Osteoblast (primary cell): ENCODE measurements at places on chromosomes 3 and 15. TPM values are rescaled to one million over a fixed set of nuclear protein-coding genes. Genes with fewer than 3 reads are reported as not detected.

DNA sequence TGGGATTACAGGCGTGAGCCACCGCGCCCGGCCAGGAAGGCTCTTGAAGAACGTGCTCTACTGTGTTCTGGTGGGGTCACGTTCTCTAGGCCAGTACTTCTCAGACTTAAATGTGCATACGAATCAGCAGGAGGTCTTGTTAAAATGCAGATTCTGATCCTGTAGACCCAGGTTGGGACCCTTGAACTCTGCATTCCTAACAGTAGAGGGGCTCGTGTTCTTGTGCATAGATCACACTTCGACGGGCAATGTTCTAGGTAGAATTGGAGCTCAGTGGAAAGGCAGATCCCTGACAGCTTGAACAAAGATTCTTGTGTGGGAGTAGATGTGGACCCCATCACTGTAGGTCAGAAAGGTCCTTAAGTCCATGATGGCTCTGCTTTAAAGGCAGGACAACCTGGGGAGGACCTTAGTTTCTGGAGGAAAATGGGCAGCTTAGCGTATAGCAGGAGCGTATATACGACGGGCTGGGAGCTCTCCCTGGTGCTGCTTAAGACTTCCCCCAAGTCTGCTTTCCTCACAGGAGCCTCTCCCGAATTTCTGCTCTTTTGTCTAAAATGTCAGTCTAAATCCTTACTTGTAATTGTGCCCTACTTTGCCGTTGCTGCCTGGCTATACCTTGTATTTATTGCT, 16.9 kb upstream of the FAM81A start:
- no peak overlapping the region for H3K4me3 ChIP-seq
- no peak overlapping the region for H3K27ac ChIP-seq

DNA sequence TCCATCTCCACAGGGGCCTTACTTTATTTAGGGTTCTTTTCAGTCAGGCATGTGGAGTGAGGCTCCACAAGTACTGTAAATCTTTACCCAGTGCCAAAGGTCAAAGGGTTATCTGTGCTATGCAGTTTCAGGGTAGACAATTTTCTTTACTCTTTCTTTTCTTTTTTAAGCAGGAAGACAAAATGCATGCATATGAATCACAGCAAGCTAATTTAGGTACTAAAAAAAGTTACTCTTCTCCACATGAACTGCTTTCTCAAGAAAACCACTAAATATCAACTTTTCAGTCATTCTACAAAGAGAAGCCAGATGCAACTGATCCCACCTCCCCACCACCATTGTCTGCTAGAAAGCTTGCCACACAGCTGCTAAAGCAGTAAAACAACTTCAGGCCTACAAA, 73.3 kb upstream of the PYGO1 start:
- no peak overlapping the region for H3K4me3 ChIP-seq
- no peaks in the 10 kb centered on the region for H3K36me3 ChIP-seq
- no peak overlapping the region for H3K27ac ChIP-seq
- H3K4me1 ChIP-seq, result peaks cover 3% of the 10 kb centered on the region

DNA sequence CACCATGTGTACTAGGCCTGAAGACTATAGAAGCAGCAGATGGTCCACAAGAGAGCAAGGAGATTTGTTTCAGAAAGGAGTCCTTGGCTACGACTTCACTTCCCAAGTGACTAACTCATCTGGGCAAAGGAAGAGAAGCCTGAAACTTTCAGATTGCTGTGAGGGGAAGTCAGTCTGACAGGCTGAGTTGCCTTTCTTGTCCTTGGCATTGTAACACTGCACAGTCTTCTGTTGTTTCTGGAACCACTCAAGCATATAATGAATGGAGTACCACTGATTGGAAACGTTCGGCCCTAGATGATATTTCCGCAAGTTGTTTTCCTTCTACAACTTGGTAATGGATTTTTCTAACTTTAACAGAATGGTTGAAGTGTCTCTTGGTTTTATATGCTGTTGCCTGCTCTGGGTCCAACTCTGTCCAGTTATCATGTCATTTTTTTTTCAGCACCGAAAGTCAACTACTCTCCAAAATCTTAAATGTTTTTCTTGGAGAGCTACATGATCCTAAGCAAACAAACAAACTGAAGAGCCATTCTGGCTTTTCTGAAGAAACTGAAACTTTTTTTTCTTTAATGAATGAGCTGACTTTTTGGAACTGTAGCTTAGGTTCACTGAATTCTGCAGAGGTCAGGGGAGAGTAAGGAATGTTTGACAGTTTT, 685.7 kb downstream of the MECOM start:
- no peaks in the 10 kb centered on the region for H3K36me3 ChIP-seq
- no peak overlapping the region for H3K4me3 ChIP-seq
- no peaks in the 10 kb centered on the region for H3K27me3 ChIP-seq
- peak; percentile 27 for DNase-seq

DNA sequence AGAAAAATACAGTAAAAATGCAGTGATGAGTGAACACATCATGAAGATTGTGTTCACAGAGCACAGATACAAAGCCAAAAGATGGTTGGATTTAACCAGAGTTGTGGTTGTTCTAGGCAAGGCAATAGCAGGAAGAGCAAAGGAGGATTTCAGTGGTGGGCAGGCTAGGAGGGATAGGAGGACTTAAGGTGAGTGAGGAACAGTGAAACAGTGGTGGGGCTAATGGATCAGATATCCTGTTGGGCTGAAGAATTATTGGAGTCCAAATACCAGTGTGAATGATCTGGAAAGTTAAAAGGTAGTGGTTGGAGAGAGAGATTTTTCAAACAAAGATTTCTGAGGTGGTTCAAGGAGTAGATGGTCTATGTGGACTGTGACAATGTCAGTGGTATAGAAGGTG, 108.3 kb downstream of the B3GALNT1 start:
- H3K4me1 ChIP-seq, result no peaks in the 10 kb centered on the region
- H3K27ac ChIP-seq, result no peak overlapping the region
- no peaks in the 10 kb centered on the region for H3K27me3 ChIP-seq
- no peak overlapping the region for H3K4me3 ChIP-seq
- H3K36me3 ChIP-seq, result no peaks in the 10 kb centered on the region

- no peaks in the 10 kb centered on the region for H3K27me3 ChIP-seq
- no peak for DNase-seq
- peaks cover 34% of the 10 kb centered on the region for H3K4me1 ChIP-seq
- no peak overlapping the region for H3K27ac ChIP-seq
Observed at GRCh38 chr15:58392141-58392540, 39.6 kb upstream of the LIPC start.

DNA sequence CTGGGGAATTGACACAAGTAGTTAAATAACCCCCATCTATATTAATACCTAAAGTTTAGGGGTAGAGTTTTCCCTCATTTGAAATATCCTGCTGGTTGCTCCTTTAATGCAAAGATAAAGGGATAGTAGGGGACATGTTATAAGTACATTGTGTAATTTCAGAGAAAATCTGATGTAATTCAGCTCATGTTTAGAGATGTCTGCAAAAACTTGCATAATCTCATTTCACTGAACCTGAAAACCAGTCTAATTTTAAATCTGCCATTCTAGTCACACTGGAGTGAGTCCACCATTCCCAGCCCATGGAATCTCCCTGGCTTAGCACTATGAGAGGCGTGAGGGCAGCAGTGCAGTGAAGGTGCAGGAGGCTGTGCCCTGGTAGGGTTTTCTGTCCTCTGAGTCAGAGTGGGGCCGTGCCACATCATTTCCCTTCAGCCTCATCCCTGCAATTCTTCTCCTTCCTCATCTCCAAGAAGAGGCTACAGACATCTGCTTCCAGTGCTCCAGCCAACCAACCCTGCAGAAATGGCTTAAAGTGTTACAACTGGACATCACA, 246.3 kb upstream of the UMPS start:
- H3K4me3 ChIP-seq, result no peak overlapping the region
- no peaks in the 10 kb centered on the region for H3K36me3 ChIP-seq
- DNase-seq, result no peak
- no peaks in the 10 kb centered on the region for H3K4me1 ChIP-seq
- no peak overlapping the region for H3K27ac ChIP-seq
- peaks cover 6% of the 10 kb centered on the region for H3K27me3 ChIP-seq

- DNase-seq, result no peak
- H3K4me3 ChIP-seq, result no peak overlapping the region
- H3K27ac ChIP-seq, result no peak overlapping the region
- no peaks in the 10 kb centered on the region for H3K36me3 ChIP-seq
- H3K4me1 ChIP-seq, result peaks cover 21% of the 10 kb centered on the region
Observed at GRCh38 chr3:172553526-172554252, 30.5 kb upstream of the TNFSF10 start.

- H3K4me3 ChIP-seq, result no peak overlapping the region
- no peaks in the 10 kb centered on the region for H3K36me3 ChIP-seq
- peaks cover 10% of the 10 kb centered on the region for H3K27me3 ChIP-seq
- no peaks in the 10 kb centered on the region for H3K4me1 ChIP-seq
Observed at GRCh38 chr3:151133175-151133574, 47.7 kb downstream of the MED12L start.

DNA sequence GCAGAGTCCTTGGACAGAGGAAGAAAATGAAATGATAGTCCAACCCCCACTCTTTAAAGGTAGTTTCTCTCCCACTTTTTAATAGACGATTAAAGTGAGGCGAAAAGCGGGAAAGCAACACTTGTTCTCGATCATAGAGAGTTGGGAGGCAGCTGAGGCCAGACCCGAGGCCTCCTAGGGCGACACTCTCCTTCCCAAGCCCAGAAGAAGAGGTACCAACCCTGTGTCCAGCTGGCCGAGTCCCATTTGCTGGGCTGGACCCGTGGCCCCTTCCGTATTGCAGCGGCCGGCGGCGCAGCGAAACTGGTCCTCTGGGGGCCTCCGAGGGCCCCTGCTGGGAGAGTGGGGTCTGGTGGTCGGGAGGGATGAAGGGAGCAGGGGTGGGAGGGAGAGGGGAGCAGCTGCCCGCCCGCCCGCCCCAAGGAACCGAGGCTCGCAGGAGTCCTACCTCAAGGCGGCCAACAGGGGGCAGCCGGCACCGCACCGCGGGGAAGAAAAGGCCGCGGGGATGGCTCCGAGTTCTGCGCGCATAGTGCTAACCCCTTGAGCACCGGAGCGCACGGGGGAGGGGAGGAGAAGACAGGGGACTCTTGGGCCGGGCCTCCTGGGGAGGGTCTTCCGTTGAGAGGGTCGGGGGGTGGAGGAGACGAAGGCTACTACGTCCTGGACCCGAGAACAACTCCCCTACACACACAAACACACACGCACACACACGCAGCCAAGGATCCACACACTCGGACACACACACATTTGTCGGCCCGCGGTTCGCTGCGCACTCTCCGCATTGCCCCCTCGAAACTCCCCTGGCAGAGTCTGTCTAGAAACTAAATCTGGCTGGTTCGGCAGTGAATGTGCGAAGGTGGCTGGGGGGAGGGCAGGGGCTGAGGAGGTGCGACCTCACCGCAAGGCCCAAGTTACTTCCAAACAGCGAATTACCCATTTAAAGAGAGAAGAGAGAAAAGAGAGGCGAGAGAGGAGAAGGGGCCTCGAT, 2.0 kb downstream of the WNT5A start:
- H3K27me3 ChIP-seq, result no peaks in the 10 kb centered on the region
- H3K36me3 ChIP-seq, result peaks cover 22% of the 10 kb centered on the region
- DNase-seq, result peak; percentile 98
- H3K27ac ChIP-seq, result peak overlapping the region; percentile 98
- H3K4me1 ChIP-seq, result peaks cover 33% of the 10 kb centered on the region

- DNase-seq, result no peak
- no peak overlapping the region for H3K27ac ChIP-seq
- no peaks in the 10 kb centered on the region for H3K4me1 ChIP-seq
- H3K4me3 ChIP-seq, result no peak overlapping the region
- no peaks in the 10 kb centered on the region for H3K27me3 ChIP-seq
Observed at GRCh38 chr15:89078851-89079810, 9.1 kb upstream of the ABHD2 start.

INAFM2 gene
- 16.8 and 17.7 TPM in 2 replicates for total RNA-seq

BFSP2 gene
- total RNA-seq, result not detected in 2 replicates

GRK7 gene
- not detected in 2 replicates for total RNA-seq

VGLL3 gene
- total RNA-seq, result 198 and 242 TPM in 2 replicates
